ENCODE measurements at places on chromosomes 5 and 9.

- no peak for DNase-seq
Observed at GRCh38 chr5:12413585-12413984, 509.3 kb upstream of the CTNND2 start.

DNA sequence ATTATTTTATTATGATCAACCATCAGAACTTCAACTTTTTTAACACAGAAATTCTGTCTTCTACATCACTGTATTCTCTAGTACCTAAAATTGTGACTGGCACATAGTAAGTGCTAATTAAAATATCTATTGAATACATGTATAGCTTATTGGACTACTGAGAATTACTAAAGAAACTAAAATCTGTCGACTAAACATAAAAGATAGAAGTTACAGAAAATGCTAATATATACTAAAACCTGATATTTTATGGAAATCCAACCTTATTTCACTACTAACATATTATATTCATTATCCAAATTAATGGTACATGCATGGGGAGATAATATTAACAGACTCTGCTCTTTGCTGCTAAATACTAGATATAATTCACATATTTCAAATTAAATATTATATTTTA lies 153.6 kb downstream of the DTWD2 start:
- DNase-seq = no peak

- no peak for DNase-seq
Observed at GRCh38 chr9:115495052-115495635, 377.2 kb upstream of the TNC start.

GRCh38 chr9:16461137-16461840 lies 409.2 kb downstream of the BNC2 start:
- no peak for DNase-seq

DNA sequence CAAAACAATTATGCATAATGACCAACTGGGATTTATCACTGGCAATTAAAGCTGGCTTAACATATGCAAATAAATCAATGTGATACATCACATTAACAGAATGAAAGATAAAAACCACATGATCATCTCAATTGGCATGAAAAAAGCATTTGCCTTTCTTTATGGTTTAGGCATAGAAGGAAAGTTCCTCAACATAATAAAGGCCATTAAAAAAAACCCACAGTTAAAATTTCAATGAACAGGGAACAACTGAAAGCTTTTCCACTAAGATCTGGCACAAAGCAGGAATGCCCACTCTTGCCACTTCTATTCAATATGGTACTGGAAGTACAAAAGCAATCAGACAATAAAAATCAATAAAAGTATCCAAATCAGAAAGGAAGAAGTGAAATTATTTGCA lies 151.2 kb upstream of the CD180 start:
- DNase-seq = no peak

- DNase-seq = no peak
Observed at GRCh38 chr9:123527981-123528380, 172.0 kb downstream of the CRB2 start.

GRCh38 chr9:131880833-131881583 lies 141.1 kb upstream of the RAPGEF1 start:
- DNase-seq = no peak

DNA sequence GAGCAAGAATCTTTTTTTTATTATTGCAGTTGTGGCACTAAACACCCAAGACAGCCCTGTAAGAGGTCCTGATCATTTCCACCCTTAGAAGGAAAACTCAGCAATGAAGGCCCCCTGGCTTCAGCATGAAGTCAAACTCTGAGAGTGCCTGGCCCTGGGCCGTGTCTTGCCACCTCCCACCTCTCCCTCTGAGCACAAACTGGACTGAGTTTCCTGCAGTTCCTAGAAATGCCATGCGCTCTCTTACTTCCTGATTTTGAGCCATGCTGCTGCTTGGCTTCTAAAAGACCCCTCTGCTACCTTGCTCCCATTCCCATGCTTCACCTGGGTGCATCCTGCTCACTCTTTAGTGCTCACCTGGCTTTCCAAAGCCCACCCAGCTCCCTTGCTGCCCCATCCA lies 140.4 kb upstream of the KLF9 start:
- DNase-seq = no peak

- no peak for DNase-seq
Observed at GRCh38 chr5:36882250-36882649, 5.7 kb downstream of the NIPBL start.

- DNase-seq = no peak
Observed at GRCh38 chr5:145161391-145161790, 673.8 kb downstream of the PRELID2 start.

Data from urinary bladder (tissue), 4 donors.